Stimulated activated CD8-positive, alpha-beta memory T cell treated with anti-CD3 and anti-CD28 coated beads, Interleukin-4, amount 100 ng/mL, for 48 hours (primary cell): ENCODE measurements at places on chromosomes 4 and X.
A peak's percentile ranks its signal among the peaks of the same experiment; 100 is the strongest.

- no peak for DNase-seq
These were observed 47.0 kb upstream of the ARSJ start for GRCh38 chr4:114026447-114026846.

GRCh38 chr4:83276299-83277040 is 8.1 kb downstream of the COQ2 start:
- no peak for DNase-seq

DNA sequence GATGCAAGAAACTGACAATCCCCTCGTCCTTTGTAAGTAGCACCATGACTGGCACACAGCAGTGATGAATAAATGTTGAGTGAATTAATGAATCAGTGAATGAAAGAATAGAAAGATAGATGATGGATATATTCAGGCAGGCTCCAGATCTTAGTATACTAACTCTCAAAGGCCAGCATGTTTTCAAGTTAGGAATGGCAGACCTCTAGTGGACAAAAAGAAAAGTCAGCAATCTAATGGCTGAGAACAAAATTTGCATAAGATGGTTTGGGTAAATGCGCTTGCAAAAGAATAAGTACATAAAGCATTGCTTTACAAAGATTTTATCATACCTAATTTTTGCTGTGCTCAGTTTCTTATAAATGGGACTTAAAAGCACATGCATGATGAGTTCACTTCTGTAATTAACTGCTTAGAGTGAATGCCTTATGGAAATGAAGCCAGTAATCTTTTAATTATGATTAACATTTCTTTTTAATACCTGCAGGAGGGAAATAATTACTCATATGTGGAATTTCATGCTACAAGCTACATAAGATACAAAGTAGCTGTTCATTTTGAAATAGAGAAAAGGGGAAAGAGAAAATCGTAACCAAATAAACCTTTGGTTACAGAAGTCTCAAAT is 126.9 kb upstream of the GPRIN3 start:
- DNase-seq = no peak

DNA sequence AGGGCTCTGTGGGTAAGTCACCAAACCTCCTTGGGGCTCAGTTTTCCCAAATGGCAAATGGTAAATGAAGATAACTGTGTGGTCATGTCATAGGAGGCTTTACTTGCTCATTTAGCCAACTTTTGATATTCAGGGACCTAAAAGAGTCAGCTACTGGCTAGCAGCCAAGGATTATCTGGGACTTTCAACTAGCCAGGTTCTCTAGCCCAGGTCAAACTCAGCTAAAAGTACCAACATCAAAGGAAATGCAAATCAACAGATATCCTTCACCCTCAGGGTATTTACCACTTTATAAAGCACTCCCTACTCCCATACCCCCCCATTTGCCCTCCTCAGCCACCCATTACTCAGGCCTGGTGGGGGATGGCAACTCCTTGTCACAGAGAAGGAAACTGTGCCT is 7.5 kb downstream of the AMER1 start:
- no peak for DNase-seq

GRCh38 chr4:95551653-95552052 is 2.9 kb upstream of the UNC5C start:
- DNase-seq = no peak

DNA sequence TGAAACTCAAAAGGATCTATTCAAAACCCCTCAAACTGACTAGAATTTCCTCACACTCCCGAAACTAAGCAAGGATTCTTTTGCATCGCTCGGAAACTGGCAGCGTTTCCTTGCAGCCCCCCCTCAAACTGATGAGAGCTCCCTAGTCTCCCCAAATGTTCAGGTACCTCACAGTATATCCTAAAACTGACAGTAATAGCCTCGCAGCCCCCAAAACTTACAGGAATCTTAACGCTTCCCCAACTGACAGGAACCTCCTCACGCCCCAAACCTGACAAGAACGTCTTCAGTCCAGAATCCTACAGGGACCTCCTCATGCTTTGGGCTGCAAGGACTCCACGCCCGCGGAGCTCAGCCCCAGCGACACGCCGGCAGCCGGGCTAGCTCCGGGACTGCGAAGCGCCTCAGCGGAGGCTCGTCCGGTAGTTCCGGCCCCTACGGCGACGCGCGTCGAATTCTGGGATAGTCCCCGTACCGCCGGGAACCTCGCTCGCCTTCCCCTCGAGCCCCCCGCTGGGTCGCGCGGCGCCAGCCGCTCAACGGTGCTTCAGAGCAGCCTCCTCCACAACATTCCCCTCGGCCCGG is 640 bp downstream of the PHF8 start:
- peak; percentile 46 for DNase-seq

- no peak for DNase-seq
These were observed 18.6 kb downstream of the MAP3K15 start for GRCh38 chrX:19496711-19497110.

- no peak for DNase-seq
These were observed 424.9 kb downstream of the CENPC start for GRCh38 chr4:67120369-67120768.

DNA sequence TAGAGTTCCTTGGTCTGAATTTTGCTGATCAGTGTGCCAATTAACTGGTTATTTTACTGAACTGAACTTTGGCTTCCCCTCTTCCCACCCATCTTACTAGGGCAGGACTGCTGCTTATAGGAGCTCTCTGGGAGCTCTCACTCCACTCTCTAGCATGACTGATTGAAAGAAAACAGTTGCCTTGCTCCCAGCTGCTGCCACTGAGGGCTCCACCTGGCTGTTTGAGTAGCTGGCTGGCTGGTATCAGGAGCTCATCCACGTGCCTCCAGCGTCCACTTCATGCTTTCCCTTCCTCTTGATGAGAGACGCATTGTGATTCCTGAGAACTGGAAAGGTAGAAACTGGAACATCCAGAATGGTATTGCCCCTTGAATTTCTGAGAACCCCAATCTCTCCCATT is 73.0 kb upstream of the KLHL13 start:
- no peak for DNase-seq

GRCh38 chr4:27360790-27361267 is 500.2 kb downstream of the STIM2 start:
- DNase-seq = no peak

DNA sequence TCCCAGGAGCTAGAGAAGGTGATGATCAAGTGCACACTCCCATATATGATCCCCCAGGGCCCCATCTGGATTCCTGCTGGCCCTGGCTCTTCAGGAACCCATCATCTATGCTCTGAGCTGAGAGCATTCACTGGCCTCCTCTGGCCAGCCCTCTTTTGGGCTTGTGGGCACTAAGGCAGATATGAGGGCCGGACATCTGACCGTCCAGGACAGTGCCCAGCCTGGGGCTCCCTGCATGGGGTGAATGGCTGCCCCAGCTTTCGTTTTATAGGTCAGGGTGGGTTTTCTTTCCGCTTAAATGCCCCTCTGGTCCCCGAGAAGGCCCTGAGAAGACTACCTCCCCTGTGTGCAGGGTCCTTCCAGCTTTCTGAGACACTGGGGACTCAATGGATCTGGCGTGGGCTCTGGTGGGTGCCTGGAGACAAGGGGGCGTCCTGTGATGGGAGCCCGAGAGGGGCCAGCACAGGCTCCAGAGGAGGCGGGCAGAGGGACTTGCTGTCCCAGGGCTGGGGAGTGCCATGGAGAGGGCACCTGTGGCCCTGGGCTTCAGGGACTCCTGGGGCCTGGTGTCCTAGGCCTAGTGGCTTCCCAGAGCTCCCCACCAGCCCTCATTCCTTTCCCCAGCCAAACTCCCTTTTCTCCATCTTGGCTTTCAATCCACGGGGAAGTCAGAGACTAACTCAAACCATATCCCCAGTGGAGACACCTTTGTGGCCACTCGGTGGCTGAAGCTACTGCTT is 39.5 kb upstream of the GRPEL1 start:
- no peak for DNase-seq

GRCh38 chrX:135520022-135520552 is 373 bp upstream of the INTS6L start:
- no peak for DNase-seq

- no peak for DNase-seq
These were observed 19.0 kb downstream of the HADH start for GRCh38 chr4:108008721-108009120.

GRCh38 chr4:127708985-127709384 is 21.2 kb upstream of the SLC25A31 start:
- DNase-seq = no peak

- no peak for DNase-seq
These were observed 1.7 kb downstream of the SAT1 start for GRCh38 chrX:23784470-23785331.

- DNase-seq = no peak
These were observed 33.7 kb downstream of the PRPS2 start for GRCh38 chrX:12824944-12825343.

DNA sequence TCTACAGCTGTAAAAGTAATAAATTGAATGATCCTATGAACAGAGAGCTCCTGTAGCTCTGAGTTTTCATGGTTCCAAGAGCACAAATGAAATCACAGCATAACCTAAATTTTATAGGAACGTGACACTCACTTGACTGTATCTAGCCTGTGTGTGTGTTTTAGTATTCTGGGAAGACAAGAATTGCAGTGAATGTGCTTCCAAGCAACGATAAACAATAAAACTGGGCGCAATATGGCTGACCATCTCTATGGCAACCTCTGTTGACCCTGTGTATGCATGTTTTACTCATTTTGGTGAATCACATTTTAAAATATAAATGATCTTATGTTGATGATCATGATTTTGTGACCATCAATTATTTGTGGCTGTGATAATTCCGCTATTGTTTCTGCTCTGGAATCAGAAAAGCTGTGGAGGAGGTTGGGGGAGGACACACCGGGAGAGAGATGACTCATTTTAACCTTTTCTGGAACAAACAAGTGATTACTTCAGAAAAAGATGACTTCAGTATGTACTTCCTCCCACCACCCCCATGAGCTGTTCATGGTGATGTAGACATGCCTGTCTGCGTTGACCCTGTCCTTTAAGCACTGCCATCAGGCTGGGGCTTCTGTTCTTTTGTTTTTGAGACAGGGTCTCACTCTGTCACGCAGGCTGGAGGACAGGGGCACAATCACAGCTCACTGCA is 31.8 kb downstream of the USP11 start:
- DNase-seq = no peak

DNA sequence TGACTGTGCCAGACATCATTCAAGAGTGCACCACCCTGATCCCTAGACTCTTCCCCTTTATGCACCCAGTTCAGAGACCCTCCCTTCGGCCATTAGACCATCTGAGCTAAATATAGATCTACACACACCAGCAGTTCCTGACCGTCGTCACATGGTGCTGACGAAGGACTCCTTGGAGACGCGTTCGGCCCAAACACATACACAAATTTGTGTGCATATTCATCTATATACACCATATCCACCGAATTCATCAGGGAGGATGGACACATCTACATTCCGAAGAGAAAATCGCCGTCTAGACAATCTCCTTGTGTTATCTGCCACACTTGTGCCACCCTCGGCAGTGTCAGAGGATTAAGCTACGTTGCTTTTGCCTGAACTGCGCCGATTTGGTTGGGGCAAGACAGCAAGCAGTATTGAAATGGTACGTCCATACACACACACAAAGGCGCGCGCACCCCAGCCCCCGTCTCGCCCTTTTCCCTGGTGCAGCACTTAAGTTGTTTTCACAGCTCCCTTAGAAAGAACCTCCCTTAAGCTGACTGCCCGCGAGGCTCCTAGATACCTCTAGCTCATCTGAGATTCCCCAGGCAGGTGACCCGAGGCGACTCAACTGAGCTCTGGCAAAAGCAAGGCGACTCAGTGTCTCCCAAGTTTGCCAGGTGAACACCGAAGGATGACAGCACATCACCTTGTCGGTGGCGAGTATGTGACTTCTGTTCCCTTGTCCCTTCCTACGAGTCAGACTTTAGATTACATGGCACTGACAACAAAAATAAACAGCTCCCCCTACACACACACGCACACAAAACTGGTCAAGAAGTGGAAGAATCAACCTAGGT is 1.0 kb downstream of the RASGEF1B start:
- peak; percentile 54 for DNase-seq

- no peak for DNase-seq
These were observed 106.6 kb downstream of the CEP135 start for GRCh38 chr4:56055027-56055977.
